ENCODE measurements at places on chromosomes 12 and 14.

GRCh38 chr12:31578632-31579031, 12.3 kb downstream of the DENND5B start:
- no peak for DNase-seq

DNA sequence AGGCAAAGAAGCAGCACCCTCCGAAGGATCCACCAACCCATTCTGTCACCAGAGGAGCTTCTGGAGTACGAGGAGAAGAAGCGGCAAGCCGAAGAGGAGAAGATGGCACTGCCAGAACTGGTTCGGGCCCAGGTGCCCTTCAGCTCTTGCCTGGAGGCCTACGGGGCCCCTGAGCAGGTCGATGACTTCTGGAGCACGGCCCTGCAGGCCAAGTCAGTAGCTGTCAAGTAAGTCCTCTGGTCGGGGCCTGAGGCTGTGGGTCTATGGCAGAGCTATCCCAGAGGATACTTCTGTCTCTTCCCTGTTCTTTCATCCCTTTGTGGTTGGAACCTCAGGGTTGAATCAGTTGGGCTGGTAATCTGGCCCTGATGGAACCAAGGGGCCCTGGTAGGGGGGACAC, 5.9 kb upstream of the TPI1 start:
- no peak for DNase-seq

- DNase-seq: no peak
Observed at GRCh38 chr12:109744986-109745942, 31.6 kb downstream of the FAM222A start.

GRCh38 chr12:57590479-57590863, 521 bp upstream of the PIP4K2C start:
- DNase-seq: no peak

DNA sequence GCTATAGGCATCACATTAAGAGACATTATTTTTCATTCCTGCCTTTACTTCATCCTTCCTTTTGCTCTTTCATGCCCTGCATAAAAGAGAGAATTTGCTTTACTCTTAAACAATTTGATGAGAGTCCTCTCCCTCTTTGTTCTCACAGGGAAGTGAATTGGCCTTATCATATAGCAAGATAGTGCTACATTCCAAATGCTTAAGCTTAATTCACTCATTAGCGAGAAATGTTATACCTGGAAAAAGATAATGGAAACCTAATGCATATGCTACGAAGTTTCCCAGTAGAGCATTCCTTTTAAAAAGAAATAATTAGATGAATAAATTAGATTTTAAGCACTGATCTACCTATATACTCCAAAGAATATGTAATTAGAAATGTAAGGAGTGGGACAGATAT, 798.8 kb downstream of the C12orf50 start:
- DNase-seq: no peak

GRCh38 chr14:102902523-102903247, 19.8 kb upstream of the AMN start:
- DNase-seq: no peak

GRCh38 chr14:24542346-24542936, 33.6 kb downstream of the CTSG start:
- no peak for DNase-seq

- DNase-seq: no peak
Observed at GRCh38 chr12:96326628-96327227, 73.5 kb downstream of the CDK17 start.

- DNase-seq: no peak
Observed at GRCh38 chr14:92437729-92438285, 75.8 kb upstream of the RIN3 start.

GRCh38 chr12:13251521-13251920, 55.0 kb downstream of the EMP1 start:
- no peak for DNase-seq

DNA sequence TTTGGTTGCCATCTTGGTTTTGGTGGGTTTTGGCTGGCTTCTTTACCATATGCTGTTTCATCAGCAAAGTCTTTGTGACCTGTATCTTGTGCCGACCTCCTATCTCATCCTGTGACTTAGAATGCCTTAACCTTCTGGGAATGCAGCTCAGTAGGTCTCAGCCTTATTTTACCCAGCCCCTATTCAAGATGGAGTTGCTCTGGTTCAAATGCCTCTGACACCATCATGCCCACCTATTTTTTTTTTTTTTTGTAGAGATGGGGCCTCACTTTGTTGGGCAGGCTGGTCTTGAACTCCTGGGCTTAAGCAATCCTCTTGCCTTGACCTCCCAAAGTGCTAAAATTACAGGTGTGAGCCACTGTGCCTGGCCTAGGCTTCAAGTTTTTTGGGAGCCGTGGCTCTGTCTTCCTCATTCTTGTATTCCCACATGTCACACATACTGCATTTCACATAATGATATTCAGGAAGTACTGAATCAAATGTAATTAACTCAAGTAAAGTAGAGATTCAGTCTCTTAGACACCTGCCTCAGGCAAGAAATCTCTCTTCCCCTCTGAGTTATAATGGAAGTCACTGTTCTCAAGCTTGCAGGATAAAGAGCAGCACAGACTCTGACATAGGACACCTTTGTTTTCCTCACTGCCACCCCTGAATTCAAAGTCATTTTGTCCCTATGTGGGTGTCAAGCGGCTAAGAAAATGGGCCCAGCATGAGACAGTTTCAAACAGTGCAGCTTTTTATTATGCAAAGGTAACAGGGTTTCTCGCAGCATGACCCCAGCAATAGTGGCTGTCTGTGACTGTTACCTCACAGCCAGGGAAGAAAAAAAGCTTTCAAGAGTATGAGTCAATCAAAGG, 159.0 kb downstream of the PTPN11 start:
- no peak for DNase-seq

DNA sequence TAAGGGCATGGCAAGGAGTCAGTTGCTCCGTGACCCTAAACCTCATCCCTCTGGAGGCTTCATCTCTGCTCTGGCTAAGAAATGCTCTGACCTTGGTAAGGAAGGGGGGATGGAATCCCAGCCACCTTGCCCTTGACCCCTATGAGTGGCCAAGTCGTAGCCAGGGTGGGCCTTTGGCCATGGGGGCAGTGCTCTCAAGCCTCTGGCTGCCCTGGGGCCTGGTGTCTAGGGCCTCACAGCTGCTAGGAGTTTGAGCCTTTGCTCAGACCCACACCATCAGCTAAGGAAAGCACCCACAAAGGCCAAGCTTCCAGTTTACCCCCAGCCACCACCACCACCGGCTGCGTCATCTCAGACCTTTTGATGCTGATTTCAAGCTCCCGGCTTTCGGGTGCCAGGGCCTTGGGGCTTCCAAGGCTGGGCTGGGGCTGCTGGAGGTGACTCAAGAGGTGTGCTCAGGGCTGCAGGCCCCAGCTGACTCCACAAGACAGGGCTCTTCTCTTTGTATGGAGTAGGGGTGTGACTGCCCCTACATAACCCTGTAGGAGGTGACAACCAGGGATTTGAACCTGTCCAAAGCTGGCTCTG, 3.7 kb downstream of the ASB2 start:
- no peak for DNase-seq

DNA sequence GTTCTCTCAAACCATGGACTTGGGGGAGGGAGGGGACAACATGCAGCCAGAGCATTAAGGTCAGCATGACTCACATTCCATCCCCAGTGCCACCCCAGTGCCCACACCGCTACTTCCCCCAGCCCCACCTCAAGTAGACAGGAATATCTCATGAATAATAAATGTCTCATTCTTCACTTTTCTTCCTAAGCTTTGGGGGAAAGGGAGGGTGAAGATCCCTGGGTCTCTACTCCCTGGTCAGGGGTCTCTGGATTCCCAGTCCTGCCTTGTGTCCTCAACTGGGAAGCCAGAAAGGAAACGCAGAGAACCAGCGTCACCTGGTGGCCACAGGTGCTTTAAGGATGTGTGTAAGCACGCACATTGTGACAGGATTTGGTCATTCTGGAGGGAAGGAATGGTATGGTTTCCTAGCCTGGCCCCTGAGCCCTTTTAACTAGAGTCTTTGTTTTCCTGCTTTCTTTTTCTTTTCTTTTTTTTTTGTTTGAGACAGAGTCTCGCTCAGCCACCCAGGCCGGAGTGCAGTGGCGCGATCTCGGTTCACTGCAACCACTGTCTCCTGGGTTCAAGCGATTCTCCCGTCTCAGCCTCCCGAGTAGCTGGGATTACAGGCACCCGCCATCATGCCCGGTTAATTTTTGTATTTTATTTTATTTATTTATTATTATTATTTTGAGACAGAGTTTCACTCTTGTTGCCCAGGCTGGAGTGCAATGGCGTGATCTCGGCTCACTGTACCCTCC, 3.4 kb downstream of the GPR84 start:
- DNase-seq: peak; percentile 62

GRCh38 chr12:71141378-71141926, 16.3 kb downstream of the TSPAN8 start:
- DNase-seq: no peak

- no peak for DNase-seq
Observed at GRCh38 chr14:30725763-30726162, 103.6 kb downstream of the SCFD1 start.

All from NCI-H2081 treated with DMSO at 0.1 percent for 48 hours (cell line).